Smooth muscle cell of trachea (primary cell): ENCODE measurements at places on chromosomes 3 and 15. TPM values are rescaled to one million over a fixed set of nuclear protein-coding genes. Genes with fewer than 3 reads are reported as not detected.

Gene GABRR3
- not detected in 2 replicates for total RNA-seq

Gene ADAMTS7
- total RNA-seq = 3.8 and 10.9 TPM in 2 replicates

Gene GPR149
- not detected in 2 replicates for total RNA-seq

Gene ADGRG7
- not detected in 2 replicates for total RNA-seq

Gene SCAANT1
- total RNA-seq = not detected in 2 replicates

Gene XXYLT1
- 17.0 and 18.9 TPM in 2 replicates for total RNA-seq

Gene CORO2B
- 31.3 and 42.5 TPM in 2 replicates for total RNA-seq

Gene HACD3
- 97.1 and 105 TPM in 2 replicates for total RNA-seq

Gene HYAL1
- 4.2 and 6.1 TPM in 2 replicates for total RNA-seq

Gene PLCH1
- under 0.01 and 0.17 TPM in 2 replicates for total RNA-seq

Gene VEPH1
- total RNA-seq = 63.0 and 91.0 TPM in 2 replicates

Gene TOMM70
- 58.9 and 69.7 TPM in 2 replicates for total RNA-seq

Gene TMC3
- total RNA-seq = not detected in 2 replicates

Gene HESX1
- 1.2 and 1.5 TPM in 2 replicates for total RNA-seq

Gene ETV5
- total RNA-seq = 25.8 and 36.5 TPM in 2 replicates

Gene RETNLB
- not detected in 2 replicates for total RNA-seq

Gene CNTN3
- 1.7 and 3.0 TPM in 2 replicates for total RNA-seq

Gene PPP2R3A
- total RNA-seq = 16.7 and 20.5 TPM in 2 replicates

Gene SLC12A1
- total RNA-seq = not detected in 2 replicates

Gene SLC30A4
- total RNA-seq = 9.3 and 10.8 TPM in 2 replicates

Gene GMPS
- 31.1 and 85.4 TPM in 2 replicates for total RNA-seq

Gene RAB43
- 13.4 and 28.0 TPM in 2 replicates for total RNA-seq

Gene UBAP1L
- 1.5 and 2.0 TPM in 2 replicates for total RNA-seq

Gene AMT
- 1.2 and 3.2 TPM in 2 replicates for total RNA-seq

Gene REC114
- total RNA-seq = not detected in 2 replicates

Gene LAMB2
- total RNA-seq = 580 and 1,305 TPM in 2 replicates

Gene GRAMD1C
- total RNA-seq = 3.8 and 7.1 TPM in 2 replicates

Gene TYRO3
- total RNA-seq = 10.0 and 18.0 TPM in 2 replicates

Gene WDR72
- total RNA-seq = not detected in 2 replicates

Gene TUSC7
- under 0.01 TPM in 1 of 2 replicates, not detected in the other for total RNA-seq

Gene SLC9C1
- not detected in 2 replicates for total RNA-seq

Gene C3orf62
- 1.3 and 2.3 TPM in 2 replicates for total RNA-seq

Gene ABI3BP
- total RNA-seq = 12.9 and 21.2 TPM in 2 replicates

Gene ZNF660
- total RNA-seq = 1.6 and 2.5 TPM in 2 replicates

Gene ZNF80
- not detected in 2 replicates for total RNA-seq

Gene CACNA2D2
- total RNA-seq = not detected in 2 replicates

Gene LRRC49
- total RNA-seq = 22.3 and 29.4 TPM in 2 replicates

Gene CCR3
- 0.33 TPM in 1 of 2 replicates, not detected in the other for total RNA-seq

Gene NEK11
- 7.1 and 11.6 TPM in 2 replicates for total RNA-seq

Gene SAXO2
- total RNA-seq = 0.44 and 0.50 TPM in 2 replicates

Gene KBTBD12
- not detected in 2 replicates for total RNA-seq

Gene CX3CR1
- total RNA-seq = not detected in 2 replicates

Gene PRR20G
- not detected in 2 replicates for total RNA-seq

Gene DAG1
- 41.3 and 53.8 TPM in 2 replicates for total RNA-seq

Gene SNTN
- not detected in 2 replicates for total RNA-seq

Gene THAP10
- 2.5 and 3.3 TPM in 2 replicates for total RNA-seq

Gene FRMD5
- 7.0 and 7.1 TPM in 2 replicates for total RNA-seq

Gene FBXW12
- 0.15 TPM in 1 of 2 replicates, not detected in the other for total RNA-seq

Gene KNG1
- not detected in 2 replicates for total RNA-seq

Gene PRSS50
- total RNA-seq = not detected in 2 replicates

Gene GNAT1
- not detected in 2 replicates for total RNA-seq

Gene INAFM2
- total RNA-seq = 5.4 and 15.7 TPM in 2 replicates

Gene MORC1
- total RNA-seq = not detected in 2 replicates

Gene SAMD7
- not detected in 2 replicates for total RNA-seq

Gene C3orf20
- total RNA-seq = under 0.01 TPM in 1 of 2 replicates, not detected in the other

Gene NR1I2
- total RNA-seq = not detected in 2 replicates

Gene CPA3
- not detected in 2 replicates for total RNA-seq

Gene SPSB4
- total RNA-seq = not detected in 2 replicates

Gene GPR160
- total RNA-seq = 0.29 and 0.33 TPM in 2 replicates

Gene CACNA1D
- total RNA-seq = 0.33 and 0.87 TPM in 2 replicates
